PC-9 (cell line): ENCODE measurements at places on chromosomes 16 and 17. TPM values are rescaled to one million over a fixed set of nuclear protein-coding genes. Genes with fewer than 3 reads are reported as not detected.

GRCh38 chr17:78324391-78325075 is 35.3 kb downstream of the SOCS3 start:
- no peak for DNase-seq

Gene ACSM2B
- total RNA-seq = not detected in 2 replicates

Gene RCVRN
- not detected in 2 replicates for total RNA-seq

- peak; percentile 93 for DNase-seq
Observed at GRCh38 chr17:72422505-72423285, 301.9 kb downstream of the SOX9 start.

GRCh38 chr16:19102187-19102872 is 11.4 kb upstream of the ITPRIPL2 start:
- DNase-seq = no peak

Gene LGALS9
- 11.2 and 14.5 TPM in 2 replicates for total RNA-seq

GRCh38 chr16:87068762-87069150 is 248.4 kb downstream of the C16orf95 start:
- no peak for DNase-seq
